Immature natural killer cell (primary cell): ENCODE measurements at places on chromosomes 6 and 20.

GRCh38 chr20:25378884-25379733, 11.5 kb downstream of the ABHD12 start:
- no peak for DNase-seq

DNA sequence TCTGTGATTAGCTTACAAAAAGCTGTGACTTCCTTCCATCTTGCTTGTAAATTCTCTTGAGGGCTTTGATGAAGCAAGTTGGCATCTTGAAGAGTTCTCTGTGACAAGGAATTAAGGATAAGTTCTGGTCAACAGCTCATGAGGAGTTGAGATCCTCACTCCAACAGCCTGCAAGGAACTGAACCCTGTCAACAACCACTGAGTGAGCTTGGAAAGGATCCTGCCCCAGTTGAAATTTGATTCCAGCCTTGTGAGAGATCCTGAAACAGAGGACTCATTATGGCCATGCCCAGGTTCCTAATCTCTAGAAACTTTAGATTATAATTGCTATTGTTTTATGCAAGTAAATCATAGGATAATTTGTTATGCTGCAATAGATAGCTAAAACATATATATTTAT, 133.7 kb downstream of the PTCHD4 start:
- no peak for DNase-seq

- no peak for DNase-seq
These were observed 40.2 kb downstream of the PDYN start for GRCh38 chr20:1953621-1954020.

DNA sequence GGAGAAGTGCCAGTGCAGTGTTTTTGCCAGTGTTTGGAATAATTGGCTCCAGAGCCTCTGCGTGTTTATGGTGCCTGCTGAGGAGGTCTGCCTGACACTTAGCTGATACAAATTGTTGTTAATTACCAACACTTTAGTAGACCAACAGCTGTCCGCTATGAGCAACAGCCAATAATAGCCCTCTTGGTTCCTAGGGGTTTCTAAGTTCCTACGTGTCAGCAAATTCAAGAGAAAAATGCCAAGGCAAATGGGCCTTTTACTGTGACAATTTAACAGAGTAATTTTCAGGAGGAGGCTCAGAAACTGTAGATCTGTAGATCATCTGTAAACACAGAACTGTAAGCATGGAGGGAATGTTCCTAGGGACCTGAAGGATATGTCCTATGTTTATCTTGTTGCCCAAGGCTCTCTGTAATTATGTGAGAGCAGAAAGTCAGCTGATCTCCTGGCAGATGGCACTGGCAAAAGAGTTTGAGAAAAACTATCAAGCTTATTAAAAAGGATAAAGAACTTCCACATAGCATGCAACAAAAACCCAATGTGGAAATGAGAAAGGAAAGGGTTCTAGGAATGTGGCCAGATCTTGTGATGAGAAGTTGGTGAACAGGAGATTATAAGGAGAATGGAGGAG, 157.7 kb downstream of the GJA1 start:
- DNase-seq, result no peak

GRCh38 chr6:33156964-33157363, 35.3 kb downstream of the COL11A2 start:
- DNase-seq, result no peak

GRCh38 chr6:158421381-158421780, 109.1 kb downstream of the TULP4 start:
- DNase-seq, result no peak

GRCh38 chr6:24053057-24053456, 73.0 kb upstream of the NRSN1 start:
- no peak for DNase-seq

- DNase-seq, result no peak
These were observed 136.3 kb downstream of the TFAP2C start for GRCh38 chr20:56765172-56766073.

GRCh38 chr6:20325641-20326421, 75.8 kb upstream of the E2F3 start:
- no peak for DNase-seq

DNA sequence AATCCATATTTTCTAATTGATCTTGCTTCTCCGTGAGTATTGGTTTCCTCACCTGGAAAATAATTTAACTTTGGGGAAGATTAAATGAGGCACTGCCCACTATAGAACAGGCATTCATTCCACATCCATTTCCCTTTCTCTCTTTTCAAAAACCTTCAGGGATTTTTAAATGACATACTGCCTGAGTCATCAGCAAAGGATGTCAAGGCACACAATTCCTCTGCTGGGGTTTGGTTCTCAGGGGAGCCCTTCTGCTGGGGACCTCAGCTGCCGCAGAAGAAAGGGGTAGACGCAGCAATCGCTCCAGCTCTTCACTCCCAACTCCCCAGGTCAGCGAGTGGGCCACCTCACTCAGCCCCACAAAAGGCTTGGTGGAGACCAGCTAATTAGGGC, 90.7 kb upstream of the BACH2 start:
- DNase-seq, result no peak

GRCh38 chr6:36766399-36766945, 68.8 kb downstream of the RAB44 start:
- no peak for DNase-seq
